ENCODE measurements at places on chromosomes 7 and 10.

- no peak for DNase-seq
Observed at GRCh38 chr10:43407148-43407575, 1.8 kb downstream of the HNRNPF start.

DNA sequence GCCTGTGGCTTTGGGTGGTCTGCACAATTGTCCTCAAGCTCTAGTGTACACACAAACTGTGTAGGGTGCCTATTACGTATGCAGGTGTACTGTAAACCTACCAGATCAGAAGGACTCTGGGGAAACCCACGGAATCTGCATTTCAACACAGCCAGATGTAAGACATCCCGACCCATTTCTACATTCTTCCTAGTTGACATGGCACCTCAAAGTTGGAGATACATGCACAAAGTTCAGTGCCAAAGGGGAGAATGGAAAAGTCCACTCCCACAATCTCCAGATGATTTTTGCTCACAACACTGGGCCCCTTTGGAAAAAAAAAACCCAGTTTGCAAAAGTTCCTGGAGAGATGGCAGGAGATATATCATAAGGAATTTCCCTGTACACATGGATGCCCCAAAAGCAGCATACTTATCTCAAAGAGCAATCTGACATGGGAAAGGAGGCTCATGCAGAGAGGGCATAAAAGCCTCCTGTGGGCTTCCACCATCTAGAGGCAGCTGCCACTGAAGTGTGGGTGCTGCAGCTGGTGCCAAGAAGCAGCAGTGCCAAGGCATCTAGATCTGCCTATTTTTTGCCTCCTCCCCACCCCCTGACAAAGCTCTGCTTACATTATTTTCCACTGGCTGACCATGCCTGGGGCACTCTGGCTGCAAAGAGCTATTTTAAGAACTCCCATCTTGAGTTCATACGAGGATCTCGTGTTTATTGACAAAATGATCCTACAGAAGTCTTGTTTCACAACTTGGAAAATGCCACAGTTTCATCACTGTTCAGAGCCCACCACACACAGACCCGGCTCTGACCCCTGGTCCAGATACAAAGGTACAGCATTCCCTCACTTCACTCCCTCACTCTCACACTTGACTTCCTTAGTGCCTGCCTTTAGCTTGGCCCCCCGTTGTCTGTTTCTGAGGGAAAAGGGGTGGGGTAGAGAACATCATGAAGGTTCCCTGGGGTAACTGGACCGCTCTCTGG lies 12.9 kb downstream of the TECTB start:
- no peak for DNase-seq

DNA sequence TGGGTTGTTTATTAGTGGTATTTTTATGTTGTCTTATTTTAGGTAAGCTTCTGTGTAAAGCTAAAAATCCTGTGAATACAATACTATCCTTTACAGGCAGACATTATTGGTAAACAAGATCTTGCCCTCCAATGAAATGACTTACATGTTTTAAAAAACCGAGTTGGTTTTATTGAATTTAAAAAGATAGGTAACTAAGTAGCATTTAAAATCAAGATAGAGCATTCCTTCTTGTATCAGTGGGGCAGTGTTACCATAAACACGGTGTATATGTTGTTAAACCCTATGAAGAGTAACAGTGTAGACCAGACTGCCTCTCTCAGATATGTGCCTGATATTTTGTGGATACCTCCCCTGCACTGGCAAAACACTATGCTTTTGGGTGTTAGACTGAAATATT lies 81.0 kb downstream of the SNX10 start:
- no peak for DNase-seq

GRCh38 chr10:11880151-11881029 lies 57.2 kb downstream of the PROSER2 start:
- no peak for DNase-seq

- no peak for DNase-seq
Observed at GRCh38 chr10:89404104-89405047, 10.0 kb upstream of the IFIT5 start.

DNA sequence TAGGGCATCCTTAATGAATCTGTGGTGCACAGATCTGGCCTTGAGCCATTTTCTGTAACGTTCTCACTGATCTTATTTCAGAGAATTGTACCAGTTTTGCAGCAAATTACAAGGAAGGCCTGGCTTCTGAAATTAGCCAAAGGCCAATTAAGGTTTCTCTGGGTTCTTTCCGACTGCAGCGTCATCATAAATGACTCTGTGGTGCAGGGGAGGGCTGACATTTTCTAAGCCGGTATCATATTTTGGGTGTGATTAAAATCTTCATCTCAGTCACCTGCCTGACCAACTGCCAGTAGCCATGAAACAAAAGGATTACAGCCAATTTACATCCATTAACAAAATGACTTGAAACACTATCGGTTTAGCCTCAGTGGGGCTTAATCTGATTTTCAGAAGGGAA lies 363.7 kb downstream of the ADRA2A start:
- no peak for DNase-seq

GRCh38 chr7:8185926-8186683 lies 75.9 kb downstream of the ICA1 start:
- no peak for DNase-seq

DNA sequence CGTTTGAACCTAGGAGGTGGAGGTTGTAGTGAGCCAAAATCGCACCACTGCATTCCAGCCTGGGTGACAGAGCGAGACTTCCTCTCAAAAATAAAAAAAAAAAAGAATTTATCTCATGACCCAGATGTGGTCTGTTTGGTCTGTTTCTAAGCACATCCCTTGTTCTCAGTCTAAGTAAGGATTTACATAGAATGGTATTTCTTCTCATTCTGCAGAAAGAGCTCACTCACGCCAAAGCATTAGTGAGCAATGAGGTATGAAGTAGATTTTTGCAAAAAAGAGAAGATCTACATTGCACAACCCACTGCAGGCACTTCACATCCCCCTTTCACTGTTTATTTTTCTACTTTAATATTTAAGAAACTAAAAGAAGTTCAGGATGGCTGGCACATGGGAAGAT lies 76.5 kb upstream of the FGL2 start:
- DNase-seq: no peak

GRCh38 chr10:35058134-35058533 lies 32.0 kb downstream of the CUL2 start:
- no peak for DNase-seq

DNA sequence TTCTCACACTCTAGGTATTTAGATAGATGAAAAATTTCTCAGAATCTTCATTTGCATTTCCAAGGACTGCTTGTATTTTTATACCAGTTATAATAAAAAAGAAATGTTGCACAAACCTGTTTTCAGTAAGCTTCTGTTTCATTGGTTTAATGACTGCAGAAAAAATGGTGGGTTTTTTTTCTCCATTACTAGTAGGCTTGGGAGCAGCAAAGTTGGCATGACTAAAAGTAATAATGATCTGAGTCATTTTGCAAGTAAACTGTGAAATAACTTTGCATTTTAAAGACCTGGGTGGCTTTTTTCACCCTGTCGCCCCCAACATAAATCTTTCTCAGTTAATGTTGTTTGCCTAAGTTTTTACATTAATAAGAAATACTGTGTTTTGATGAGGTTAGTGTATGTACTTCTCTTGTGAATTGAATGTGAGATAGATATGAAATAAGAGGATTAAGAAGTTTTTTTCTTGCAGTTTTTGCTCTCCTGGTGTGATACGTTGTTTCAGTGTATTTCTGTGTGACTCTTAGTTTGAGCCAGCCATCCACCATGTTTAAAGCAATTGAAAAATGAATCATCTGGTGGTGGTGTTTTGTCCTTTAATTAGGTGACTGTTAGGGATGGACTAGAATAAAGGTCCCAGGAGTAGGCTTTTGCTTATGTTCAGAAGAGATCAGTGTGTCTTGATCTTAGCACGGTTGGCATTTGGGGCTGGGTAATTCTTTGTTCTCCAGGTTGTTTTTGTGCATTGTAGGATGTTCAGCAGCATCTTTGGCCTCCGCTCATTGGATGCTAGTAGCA lies 1.8 kb downstream of the GNAI1 start:
- no peak for DNase-seq

DNA sequence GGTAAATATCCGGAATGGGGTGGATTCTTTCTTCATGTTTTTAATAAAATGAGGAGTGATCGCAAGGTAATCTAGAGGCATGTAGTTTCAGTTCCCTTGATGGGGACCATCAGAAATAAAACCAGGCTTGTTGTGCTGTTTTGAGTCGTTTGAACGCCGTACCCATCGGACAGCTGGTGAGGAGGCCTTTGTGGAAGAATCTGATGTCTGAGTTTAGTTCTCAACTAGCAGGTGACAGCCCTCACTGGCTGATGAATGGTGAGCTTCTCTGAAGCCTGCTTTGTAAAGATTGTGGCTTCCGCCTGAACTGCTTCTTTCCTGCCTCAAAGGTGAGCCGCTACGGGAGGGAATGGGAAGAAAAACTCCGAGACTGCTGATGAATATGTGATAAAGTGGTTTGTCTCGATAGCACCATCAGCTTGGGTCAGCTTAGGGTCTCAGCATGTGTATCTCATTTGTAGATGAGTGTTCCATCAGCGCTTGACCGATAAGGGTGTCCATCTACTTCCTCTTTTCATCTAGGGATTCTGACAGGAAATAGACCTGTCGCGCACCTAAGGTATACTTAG lies 977 bp downstream of the TMEM248 start:
- no peak for DNase-seq

GRCh38 chr10:69853064-69853463 lies 51.4 kb downstream of the COL13A1 start:
- DNase-seq: no peak

GRCh38 chr7:69122953-69123352 lies 475.3 kb upstream of the AUTS2 start:
- no peak for DNase-seq

GRCh38 chr7:146455091-146455655 lies 338.6 kb downstream of the CNTNAP2 start:
- DNase-seq: no peak

DNA sequence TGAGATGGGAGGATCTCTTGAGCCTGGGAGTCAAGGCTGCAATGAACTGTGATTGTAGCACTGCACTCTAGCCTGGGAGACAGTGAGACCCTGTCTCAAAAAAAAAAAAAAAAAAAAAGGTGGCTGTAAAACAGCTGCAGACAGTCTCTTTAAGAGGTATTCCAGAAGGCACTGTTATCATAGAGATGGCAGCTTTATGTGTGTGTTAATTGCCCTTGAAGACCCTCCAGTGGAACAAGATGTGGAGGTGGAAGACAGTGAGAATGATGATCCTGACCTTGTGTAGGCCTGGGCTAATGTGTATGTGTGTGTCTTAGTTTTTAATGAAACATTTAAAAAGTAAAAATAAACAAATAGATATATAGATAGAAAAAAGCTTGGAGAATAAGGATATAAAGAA lies 66.0 kb downstream of the ZNF487 start:
- no peak for DNase-seq

Measured in nucleus accumbens (tissue), 56 donors.